Adipocyte (in vitro differentiated cells): ENCODE measurements at places on chromosomes 12 and 14.

GRCh38 chr12:123891011-123891410 lies 81.6 kb downstream of the CCDC92 start:
- no peak for DNase-seq

GRCh38 chr12:104653730-104654664 lies 197.2 kb downstream of the CHST11 start:
- no peak for DNase-seq

- no peak for DNase-seq
These were observed 3.7 kb downstream of the FBRSL1 start for GRCh38 chr12:132493482-132494178.

DNA sequence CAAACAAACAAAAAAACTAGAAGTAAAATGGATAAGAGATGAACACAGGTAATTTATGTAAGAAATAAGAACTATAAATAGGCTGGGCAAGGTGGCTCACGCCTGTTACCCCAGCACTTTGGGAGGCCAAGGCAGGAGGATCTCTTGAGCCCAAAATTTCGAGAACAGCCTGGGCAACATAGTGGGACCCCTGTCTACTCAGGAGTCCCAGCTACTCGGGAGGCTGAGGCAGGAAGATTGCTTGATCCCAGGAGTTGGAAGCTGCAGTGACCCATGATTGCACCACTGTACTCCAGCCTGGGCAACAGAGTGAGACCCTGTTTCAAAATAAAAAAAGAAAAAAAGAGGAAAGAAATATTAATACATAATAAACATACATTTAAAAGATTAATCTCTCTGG lies 22.7 kb upstream of the ABCD4 start:
- DNase-seq = no peak

DNA sequence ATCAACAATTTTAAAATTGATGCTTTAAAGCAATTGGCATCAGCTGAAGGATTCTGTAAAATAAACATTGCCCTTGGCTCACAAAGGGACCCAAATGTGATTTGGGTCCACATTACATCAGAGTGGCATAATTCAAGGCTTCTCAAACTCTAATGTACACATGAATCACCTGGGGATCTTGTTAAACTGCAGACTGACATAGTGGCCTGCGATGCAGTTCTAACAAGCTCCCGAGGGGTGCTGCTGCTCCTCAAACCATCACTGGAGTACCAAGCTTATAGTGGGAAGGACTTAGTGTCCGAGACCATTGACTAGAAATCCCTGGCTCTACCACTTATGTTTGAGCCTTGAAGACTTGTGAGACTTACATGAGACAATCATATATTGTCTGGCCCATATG lies 31.8 kb upstream of the DNM1L start:
- DNase-seq = no peak

GRCh38 chr12:44716711-44717110 lies 159.4 kb downstream of the NELL2 start:
- no peak for DNase-seq

GRCh38 chr12:68896881-68897540 lies 36.0 kb downstream of the CPM start:
- DNase-seq = no peak

- no peak for DNase-seq
These were observed 50.4 kb downstream of the ATG14 start for GRCh38 chr14:55361190-55361589.

DNA sequence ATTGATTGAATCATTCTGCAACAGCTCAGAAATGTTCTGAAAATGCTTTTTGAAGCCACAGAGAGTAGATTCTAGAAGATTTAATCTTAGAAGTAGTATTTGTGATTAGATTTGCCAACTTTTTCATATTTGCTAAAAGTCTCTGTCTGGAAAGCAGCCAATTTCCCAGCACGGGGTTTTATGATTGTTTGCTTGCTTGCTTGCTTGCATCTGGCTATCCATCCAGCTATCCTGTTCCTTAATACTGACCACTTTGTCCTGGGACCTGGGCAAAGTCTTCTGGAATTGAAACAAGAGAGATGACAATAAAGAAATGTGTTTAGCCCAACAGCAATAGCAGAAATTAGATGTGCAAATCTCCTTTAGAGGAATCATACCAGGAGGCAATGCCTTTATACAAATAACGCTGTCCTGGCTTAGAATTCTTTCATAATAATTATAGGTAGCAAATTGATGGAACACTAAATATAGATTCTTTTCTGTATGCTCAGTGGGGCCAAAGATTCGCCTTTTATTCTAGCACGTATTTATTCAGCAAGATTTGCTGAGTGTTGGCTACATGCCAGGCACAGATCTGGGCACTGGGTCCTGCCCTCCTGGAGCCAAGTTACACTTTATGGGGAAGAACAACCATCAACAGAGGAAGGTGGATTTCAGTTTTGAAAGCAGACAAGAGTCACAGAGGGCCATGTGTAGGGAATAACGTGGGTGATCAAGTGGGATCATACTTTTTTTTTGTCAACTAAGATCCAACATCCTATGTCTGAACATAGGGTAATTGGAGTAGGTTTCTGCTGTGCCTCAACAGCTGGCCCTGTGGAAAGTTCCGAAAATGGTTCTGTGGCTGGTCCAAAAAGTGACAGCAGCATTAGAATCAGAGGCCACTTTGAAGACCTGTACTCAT lies 25.3 kb downstream of the MYBPC1 start:
- DNase-seq = no peak

- DNase-seq = no peak
These were observed 20.3 kb downstream of the PPM1H start for GRCh38 chr12:62914443-62915203.

DNA sequence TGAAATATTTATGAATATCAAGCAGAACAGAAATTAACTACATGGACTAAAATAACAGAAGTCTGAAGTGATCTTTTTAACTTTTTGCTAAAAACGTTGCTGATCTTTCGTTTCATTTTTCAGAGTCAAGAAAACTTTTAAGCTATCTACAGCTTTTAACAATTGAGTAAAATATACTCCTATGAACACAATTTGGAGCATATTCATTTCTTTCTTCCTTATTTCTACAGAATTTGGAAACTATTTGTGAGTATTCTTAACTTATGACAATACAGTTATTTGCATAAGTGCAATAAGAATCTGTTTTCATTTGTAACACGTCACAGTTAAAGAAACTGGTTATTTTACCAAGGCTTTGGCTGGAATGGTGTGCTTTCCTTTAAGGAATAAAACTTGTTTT lies 21.0 kb upstream of the B4GALNT1 start:
- no peak for DNase-seq

GRCh38 chr14:51294951-51295525 lies 55.0 kb downstream of the TMX1 start:
- no peak for DNase-seq

- DNase-seq = peak; percentile 18
These were observed 51.2 kb upstream of the AEBP2 start for GRCh38 chr12:19388131-19388549.

GRCh38 chr12:132386926-132387497 lies 57.6 kb upstream of the GALNT9 start:
- DNase-seq = no peak

- DNase-seq = no peak
These were observed 14.4 kb downstream of the TTLL5 start for GRCh38 chr14:75675265-75675960.

DNA sequence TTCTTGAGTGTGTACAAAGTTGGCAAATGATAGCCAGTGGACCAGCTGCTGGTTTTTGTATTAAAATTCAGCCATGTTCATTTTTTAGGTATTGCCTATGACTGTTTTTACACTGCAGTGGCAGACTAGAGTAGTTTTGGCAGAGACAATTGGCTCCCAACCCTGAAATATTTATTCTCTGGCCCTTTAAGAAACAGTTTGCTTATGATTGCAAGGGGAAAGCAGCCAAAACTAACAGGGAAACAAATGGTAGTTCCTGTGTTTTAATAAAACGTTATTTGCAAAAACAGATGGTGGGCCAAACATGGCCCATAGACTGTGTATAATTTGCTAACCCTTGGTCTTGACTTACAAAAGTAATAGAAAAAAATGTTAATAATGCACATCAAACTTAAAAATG lies 110.2 kb downstream of the ALX1 start:
- no peak for DNase-seq

DNA sequence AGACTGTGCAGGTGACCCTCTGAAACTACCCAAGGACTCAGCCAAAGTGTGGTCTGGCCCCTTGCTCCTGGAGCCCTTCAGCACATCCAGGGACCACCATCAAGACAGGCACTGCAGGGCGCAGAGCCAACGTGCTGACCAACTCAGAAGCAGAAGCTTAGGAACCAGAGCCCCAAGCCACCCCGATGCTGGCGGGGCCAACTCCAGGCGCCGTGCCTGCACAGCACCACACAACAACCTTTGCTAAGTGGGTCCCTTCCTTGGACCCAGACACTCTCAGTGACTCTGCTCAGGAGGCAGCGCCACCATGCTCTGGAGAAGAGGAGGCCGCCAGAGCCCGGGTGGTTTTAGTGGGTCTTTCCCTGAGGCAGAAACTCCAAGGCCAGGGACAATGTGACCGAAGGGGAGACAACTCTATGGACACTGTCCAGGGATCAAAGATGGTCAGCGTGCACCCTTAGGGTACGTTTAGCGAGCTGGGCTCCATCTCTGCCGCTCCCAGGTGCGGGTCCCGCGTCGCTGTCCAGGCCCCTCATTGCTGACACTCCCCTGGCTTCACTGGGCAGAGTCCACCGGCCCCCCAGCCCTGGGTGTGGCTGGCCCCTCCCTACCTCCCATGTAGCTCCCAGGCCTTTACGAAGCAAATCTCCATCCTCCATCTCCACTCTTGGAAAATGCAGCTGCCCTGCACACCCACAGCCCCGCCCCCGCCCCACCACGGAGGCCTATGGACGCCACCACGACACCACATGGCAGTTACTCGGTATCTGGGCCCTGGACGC lies 16.1 kb downstream of the CHGA start:
- DNase-seq = no peak

DNA sequence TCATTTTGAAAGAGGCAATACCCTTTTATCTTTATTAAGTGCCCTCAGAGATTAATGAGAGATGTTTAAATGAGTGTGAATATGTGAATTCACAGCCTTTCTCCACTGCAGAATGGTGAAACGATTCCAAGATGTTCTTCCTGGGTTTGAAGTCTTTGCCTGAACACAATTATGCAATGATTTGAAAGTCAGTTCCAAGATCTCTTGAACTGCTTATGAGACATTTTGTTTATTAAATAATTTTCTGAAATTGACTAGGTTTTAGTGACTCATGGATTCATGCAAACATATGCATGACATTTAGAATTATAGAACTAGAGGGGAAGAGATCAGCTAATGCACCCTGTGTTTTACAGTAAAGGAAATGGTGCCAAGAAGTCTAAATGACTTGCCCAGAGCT lies 118.1 kb upstream of the SLC38A2 start:
- peak; percentile 77 for DNase-seq

DNA sequence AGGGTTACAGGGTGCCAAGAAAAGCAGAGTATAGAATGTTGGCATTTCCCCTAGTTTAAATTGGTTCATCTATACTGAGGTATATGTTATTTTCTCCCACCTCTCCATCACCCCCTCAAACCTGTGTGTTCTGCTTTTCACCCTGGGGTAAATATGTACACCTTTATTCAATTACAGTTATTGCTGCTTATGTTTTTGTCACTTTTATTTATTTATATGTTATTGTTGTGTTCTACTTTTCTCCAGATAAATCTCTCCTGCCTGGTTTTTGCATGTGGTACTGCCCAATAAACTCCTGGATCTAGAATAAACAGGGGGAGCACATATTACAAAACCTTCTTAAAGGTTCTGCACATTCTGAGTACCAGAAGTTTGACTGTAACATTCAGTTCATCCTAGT lies 122.1 kb upstream of the NPAS3 start:
- DNase-seq = no peak

GRCh38 chr12:69027411-69027881 lies 94.5 kb upstream of the CPM start:
- DNase-seq = no peak

GRCh38 chr14:77763978-77764377 lies 3.0 kb upstream of the SNW1 start:
- no peak for DNase-seq

- DNase-seq = peak; percentile 80
These were observed 4.5 kb downstream of the AJUBA start for GRCh38 chr14:22977684-22978486.

GRCh38 chr14:60777856-60778578 lies 43.5 kb downstream of the MNAT1 start:
- DNase-seq = peak; percentile 83

DNA sequence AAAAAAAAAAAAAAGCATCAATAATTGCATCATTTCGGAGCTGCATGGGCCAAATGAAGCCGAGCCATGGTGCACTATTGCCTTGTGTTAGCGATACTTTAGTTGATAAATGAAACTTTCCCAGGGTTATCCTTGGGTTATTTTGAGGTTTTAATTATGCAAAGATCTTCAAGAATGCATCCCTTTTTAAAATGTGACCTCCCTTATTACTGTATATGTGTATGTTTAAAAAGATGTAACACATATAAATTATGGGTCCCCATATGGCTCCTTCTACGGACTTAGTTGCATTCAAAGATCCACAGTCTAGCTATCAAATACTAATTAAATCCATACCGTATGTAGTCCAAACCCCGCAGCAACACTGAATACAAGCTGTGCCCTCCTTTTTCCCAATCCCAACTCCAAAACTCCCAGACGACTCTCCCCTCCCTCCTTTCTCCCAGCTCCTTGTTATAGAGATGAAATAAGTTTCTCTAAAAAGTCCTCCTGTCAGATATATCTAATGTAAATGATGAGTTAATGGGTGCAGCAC lies 129.3 kb upstream of the MAP1LC3B2 start:
- DNase-seq = no peak
